Activated naive CD4-positive, alpha-beta T cell (primary cell): ENCODE measurements at places on chromosomes 5 and 9.

GRCh38 chr5:80348171-80348570, 28.4 kb downstream of the SPZ1 start:
- no peak for DNase-seq

GRCh38 chr9:15211815-15212495, 95.1 kb downstream of the TTC39B start:
- DNase-seq: no peak

DNA sequence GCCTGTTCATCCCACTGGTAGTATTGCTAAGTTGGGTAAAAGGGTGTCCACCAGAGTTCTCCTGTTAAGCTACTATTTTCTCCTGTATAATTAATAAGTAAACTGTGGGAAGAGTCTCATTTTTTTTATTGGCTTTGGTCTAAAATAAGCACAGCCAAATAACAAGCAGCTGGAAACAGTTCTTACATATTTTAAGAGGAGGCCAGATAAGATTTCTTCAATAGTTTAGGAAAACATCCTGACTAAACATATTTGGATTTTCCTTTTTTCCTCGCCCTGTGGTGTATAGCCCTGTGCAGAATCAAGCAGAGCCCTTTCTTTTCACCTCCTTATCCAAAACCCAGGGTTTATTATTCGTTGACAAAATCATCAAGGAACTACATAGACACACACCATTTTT, 122.2 kb upstream of the ZNF608 start:
- no peak for DNase-seq

DNA sequence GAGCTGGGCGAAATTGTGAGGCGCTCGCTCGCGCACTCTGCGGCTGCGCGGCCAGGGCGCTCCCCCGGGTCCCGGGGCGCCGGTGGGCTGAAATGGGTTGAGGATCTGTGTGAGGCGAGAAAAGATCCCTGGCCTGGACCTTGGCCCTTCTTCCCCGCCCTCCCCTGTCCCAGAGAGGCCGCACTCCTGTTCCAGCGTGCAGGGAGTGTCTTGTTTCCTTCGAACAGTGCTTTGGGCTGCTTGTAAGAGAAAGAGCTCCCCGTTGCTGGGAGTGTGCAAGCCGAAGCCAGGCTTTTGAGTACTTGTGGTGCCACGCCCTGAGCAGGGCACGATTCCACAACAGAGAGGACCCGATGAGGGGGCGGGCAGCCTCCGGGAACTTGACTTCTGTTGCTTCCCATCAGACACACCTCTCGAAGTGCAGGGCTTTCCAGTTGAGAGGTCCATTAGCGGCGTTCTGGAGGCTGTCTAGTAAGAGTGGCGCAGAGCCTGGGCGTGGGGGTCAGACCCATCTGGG, 535 bp downstream of the DOLPP1 start:
- no peak for DNase-seq

DNA sequence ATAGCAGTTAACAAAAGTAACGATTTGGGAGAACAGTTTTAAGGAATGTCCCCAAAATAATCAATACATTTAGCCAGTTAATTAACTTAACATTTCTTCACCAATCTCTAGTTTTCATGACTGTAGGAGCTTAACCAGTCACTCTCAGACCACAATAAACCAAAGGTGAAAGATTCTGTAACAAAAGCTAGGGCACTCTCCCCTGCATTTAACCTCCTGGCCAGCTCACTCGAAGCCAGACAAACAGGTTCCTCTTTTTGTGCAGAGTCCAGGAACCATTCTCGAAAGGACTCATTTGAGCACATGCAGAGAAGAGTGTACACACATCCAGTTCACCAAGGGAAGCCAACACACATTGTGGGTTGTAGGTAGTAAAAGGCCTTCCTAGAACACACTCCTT, 6.5 kb downstream of the IL7R start:
- no peak for DNase-seq

DNA sequence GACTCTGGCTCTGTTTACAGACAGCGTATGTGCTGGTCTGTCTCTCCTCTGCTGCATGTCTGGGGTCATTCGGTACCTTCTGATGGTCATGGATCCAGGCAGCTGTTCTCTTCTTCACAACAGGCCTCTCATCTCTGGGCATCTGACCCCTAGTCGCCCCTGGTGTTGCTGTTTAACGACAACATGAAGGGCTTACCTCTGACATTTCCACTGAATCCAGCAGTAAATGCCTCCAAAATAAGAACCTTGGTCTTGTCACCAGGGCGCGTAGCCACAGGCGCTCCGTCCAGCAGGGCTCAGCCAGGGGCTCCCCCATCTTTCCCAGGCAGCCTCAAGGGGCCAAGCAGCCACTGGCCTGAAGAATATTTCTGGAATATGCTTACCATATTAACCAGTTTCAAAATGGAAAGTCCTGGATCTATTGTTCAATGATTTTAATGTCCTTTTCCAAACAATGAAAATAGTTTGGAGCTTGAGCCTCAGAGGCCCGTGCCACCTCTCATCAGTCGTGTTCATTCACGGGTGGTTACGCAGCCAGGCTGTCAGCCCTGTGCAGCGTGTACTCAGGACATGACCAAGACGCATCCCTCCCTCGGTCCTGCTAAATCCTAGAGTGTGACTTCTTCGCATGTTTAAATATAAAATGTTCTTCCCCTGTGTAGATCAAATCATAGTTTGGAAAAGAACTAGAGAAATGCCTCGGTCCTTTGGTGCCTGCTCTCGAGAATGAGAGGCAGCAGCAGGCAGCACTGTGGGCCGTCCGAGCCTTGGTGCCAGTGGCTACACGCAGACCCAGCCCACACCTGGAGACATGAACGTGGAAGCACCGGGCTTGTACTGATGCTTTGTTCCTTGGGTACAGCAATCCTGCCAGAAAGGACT, 30.1 kb upstream of the LRRC14B start:
- no peak for DNase-seq

GRCh38 chr5:143153332-143154119, 250.0 kb downstream of the NR3C1 start:
- DNase-seq: no peak

DNA sequence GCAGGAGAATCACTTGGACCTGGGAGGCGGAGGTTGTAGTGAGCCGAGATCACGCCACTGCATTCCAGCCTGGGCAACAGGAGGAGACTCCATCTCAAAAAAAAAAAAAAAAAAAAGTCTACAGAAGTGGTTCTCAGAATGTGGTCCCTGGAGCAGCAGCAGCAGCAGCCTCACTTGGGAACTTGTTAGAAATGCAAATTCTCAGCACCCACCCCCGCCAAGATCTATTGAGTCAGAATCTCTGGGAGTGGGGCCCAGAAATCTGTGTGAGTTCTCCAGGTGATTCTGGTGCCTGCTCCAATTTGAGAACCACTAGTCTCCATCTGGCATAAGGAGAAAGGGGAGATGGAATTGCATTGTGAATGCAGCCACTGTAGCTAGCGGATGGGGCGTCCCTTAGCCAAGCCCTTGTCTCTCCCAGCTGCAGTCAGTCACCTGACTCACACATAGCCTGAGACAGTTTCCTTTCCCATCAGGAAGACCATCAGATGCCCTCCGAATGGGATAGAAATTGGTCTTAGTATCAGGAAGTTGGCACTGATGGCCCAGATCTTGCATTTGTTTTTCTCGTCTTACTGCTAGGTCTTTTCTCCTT, 12.2 kb upstream of the PTCH1 start:
- no peak for DNase-seq

DNA sequence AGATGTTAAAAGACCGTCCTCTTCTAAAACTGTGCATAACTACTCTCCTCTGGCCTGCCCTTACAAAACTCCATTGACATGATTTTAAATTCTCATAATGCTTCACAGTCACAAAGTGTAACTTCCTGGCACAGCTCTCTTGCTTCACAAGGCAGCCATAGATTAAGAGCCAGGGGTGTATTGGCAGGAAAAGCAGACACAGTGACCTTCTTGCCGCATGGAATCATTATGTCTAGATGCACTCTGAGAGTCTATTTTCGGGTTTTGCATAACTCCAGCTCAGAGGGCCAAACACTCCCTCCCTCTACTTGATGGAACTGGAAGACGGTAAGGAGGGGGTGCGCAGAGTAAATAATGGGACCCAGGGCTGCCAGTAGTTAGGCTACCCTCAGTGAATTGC, 110.1 kb downstream of the MARCHF3 start:
- no peak for DNase-seq

- no peak for DNase-seq
Measured at GRCh38 chr9:20569525-20569924, 52.8 kb downstream of the MLLT3 start.

- DNase-seq: no peak
Measured at GRCh38 chr5:17426104-17426749, 71.8 kb upstream of the TAF11L2 start.

- no peak for DNase-seq
Measured at GRCh38 chr5:87051502-87052113, 216.1 kb upstream of the RASA1 start.
